ENCODE measurements at places on chromosomes 11 and 22.

DNA sequence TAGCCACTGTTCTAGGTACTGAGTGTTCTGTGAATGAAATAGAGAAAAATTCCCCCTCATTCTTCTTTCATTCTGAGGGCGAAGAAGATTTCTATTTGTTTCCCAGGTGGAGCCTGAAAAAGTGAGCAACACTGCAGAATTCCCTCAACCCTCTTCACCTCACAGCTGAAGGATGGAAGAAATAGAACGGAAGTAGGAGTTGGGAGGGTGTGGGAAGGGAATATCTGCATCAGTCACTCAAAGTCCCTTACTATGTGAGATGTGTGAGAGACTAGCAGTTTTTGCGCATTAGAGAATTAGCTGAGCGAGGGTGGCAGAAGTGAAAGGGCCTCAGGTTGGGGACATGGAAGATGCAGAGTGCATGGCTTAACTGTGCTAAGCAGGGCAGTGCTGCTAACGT lies 88.4 kb downstream of the ENTHD1 start:
- no peak for DNase-seq

GRCh38 chr22:45235851-45236342 lies 4.8 kb downstream of the KIAA0930 start:
- no peak for DNase-seq

DNA sequence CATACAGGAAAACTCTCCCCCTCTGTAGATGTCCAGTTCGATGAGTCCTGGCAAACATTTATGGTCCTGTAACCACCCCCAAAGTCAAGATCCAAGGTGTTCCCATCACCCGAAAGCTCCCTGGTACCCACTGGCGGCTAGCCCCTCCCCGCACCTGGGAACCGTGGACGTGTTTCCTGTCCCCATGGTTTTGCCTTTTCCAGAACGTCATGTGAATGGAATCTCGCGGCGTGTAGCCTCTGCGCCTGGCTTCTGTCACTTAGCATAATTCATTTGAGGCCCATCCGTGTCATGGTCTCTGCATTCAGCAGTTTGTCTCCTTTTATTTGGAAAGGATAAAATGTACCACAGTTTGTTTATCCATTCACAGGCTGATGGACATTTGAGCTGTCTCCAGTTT lies 106.3 kb downstream of the KCNQ1 start:
- no peak for DNase-seq

DNA sequence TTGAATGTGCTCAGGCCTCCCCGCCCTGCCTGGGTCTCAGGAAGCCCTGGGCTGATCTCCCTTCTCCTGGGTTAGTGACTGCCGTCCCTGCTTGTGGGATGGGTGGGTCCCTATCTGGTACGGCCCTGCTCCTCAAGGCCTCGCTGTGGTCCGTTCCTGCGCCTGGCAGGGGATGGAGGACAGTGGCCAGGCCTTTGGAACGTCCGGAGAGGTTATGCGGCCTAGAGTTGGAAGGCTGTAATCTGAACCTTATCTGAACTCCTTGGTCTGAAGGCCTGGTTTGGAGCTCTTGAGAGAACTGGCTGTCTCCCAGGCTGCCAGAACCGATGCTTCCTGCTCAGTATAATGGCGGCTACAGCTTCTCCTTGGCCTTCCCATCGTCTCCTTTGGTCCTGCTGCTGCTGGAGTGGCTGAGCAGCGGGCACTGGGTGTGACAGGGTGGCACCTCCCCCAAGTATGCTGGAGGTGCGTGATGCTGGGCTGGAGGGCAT lies 72.8 kb downstream of the FLI1 start:
- DNase-seq = no peak

- DNase-seq = peak; percentile 8
These were observed 409.6 kb downstream of the GUCY1A2 start for GRCh38 chr11:106608677-106609076.

DNA sequence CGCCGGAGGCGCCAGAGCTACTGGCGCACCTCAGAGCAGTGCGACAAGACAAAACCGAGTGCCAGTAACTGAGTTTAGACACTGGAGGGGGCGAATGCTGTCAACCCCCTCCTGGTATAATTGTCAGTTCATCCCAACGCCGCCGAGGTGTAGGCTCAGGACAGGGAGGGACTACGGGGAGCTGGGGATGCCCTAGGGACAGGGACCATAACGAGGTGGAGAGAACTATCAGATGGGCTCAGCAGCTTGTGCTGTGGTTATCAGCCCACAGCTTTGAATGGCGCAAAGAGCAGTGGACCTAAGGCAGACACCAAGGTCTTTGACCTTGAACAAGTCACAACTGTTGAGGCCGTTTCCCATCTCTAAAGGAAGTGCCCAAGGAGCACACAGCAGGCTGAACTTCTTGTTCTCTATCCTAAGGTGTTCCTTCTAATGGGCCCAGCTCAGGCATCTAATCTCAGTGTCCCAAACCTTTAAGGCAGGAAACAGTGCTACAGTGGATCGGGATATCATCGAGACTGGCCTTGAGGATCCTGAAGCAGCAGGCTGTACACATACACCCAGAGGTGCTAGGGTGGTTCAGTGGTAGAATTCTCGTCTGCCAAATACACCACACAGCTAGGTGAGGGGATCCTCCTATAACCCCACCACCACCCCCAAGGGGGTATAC lies 958 bp upstream of the TUT1 start:
- DNase-seq = no peak

DNA sequence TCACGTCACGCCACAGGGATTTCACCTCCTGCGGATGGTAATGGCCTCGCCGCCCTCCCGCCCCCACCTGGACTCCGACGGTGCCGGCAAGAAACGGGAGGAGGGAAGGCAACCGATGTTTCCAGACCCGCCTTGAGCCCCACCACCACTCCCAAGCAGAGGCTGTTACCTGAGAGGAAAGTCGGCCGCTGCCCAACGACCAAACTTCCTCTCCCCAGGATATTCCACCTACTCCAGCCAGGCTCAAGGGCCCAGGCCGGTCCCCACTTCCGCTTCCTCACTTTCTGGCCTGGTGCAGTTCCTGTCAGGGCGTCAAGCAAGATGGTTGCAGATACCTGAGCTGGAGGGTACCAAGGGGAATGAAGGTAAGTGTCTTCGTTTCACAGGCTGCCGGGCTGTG lies at the start of gene ENTHD1:
ENTHD1 (minus strand) TSS at position 235 of the 400 bp plus-strand sequence. CDS start 6,012 bp downstream, outside the sequence.
- DNase-seq = no peak

GRCh38 chr11:64566042-64566914 lies 24.7 kb upstream of the SLC22A12 start:
- DNase-seq = peak; percentile 39

- DNase-seq = no peak
These were observed 27.2 kb downstream of the OR52B2 start for GRCh38 chr11:6142936-6143335.

- no peak for DNase-seq
These were observed 4.4 kb downstream of the FBXO7 start for GRCh38 chr22:32478994-32479393.

DNA sequence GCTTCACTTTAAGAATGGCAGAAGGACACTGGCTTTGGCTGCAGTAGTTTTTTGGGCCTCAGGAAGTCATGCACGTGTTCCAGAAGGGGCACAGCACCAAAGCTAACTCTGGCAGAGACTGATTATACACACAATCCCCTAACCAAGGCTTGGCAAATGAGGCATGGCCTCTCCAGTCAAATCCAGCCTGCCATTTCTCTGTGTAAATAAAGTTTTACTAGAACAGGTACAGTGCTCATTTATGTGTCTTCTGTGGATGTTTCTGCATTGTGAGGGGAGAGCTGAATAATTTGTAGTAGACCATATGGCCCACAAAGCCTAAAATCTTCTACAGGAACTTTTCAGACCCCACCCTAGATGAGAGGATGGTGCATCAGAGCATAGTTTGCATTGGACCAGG lies 46.4 kb upstream of the MN1 start:
- no peak for DNase-seq

DNA sequence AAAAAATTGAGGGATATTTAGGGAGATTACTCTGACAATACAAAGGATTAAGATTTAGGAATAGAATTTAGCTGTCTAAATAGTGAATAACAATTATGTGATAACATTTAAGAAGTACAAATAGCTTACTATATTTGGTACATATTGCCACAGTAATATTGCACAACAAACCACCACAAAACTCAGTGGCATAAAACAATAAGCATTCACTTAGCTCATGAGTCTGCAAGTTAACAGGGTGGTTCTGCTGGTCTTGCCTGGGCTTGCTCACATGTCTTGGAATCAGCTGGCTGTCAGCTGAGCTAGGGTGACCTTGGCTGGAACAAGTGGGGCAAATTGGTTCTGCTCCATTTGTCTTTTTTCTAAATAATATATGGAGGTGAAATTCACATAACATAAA lies 115.1 kb downstream of the DCDC1 start:
- peak; percentile 27 for DNase-seq

DNA sequence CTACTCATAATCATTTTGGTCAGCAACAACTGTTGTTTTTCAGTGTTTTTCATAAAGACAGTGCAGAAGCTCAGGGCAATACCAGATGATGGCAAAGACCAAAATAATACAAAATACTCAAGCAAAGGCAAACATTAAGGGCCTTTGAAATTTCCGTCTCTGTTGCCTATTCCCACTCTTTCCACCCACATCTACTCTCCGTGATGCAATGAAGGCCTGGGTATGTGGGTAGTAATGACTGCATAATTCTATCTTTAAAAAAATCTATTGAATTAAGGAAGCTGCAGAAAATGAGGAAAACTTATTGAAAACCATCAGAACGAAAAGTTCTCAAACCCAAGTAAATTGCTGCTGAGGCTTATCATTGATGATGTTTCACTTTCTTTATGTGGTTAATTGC lies 203.3 kb downstream of the MAML2 start:
- DNase-seq = no peak

- DNase-seq = no peak
These were observed 4.1 kb upstream of the EPS8L2 start for GRCh38 chr11:701741-702461.

DNA sequence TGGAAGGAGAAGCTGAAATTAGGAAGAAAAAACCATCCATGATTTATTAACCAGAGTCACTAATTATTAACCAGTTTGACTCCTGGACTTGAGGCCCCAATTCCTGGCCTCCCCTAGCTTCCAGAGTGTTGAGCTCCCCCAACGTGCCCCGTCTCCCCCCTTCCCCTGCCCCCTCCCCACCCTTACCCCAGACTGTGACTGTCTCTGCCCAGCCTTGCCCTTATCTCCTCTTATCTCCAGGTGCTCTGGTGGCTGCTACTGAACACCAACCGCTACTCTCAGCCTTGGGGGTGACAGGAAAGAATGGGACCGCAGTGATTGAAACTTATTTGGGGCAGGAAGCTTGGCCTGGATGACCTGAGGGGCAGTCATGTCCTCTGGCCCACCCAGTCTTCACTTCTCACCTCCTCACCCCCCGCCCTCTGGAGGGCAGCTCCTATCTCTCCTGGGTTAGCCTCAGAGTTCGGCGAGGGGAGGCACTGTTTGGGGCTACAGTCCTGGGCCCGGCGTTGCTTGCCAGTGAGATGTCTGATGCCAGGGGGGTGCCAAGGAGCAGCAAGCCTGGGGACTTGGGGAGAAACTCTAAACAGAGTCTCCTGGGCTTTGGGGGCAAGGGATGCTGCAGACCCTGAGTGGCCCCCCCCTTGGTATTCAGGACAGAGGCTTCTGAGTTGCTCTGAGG lies 15.5 kb downstream of the NECTIN1 start:
- no peak for DNase-seq

- DNase-seq = no peak
These were observed 17.7 kb downstream of the MGAT3 start for GRCh38 chr22:39474351-39475111.

DNA sequence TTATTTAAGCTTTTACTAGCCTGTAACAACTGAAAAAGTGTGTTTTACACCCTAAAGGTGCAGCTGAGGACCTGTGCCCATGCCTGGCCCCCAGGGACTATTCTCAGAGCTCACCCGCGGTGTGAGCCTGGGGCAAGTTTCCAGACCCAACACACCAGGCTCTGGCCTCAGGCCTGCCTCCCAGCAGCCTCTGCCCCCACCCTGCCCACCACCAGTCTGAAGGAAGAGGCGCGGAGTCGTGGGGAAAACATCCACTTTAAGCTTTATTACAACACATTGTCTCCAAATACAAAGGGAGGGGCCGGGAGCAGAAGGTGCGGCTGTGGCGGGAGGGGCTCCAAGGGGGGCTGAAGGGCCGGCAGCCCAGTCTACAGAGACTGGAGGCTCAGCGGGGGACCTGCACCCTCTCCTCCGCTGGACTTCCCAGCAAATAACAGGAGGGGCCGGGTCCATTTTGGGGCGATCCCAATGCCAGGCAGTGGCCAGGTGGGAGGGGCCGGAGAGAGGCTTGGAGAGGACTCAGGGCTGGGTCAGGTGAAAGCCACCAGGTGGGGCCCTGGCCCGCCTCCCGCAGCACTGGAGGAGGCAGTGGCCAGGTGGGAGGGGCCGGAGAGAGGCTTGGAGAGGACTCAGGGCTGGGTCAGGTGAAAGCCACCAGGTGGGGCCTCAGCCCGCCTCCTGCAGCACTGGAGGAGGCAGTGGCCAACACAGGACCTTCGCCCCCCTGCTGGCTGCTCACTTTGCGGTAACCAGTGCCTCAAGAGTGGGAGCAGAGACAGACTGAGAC lies 18.1 kb downstream of the DUSP8 start:
- DNase-seq = no peak

GRCh38 chr22:31215018-31215535 lies 3.0 kb downstream of the LIMK2 start:
- no peak for DNase-seq

DNA sequence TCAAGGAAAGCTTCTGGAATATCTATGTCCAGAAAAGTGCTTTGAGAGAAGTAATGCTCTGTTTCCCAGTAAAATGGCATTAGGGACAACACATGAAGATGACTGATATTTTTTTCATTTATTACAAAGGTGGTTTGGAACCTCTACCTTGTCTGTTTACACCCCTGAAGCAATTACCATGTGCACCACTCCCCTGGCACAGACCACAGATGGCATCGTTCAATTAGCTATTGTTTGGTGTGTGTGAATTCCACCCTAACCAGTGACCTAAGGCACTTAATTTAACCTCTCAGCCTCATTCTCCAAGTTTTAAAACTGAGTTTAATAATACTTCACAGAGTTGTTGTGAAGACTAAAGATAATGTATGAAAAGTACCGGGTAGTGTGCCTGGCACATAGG lies 127.6 kb upstream of the BMAL1 start:
- no peak for DNase-seq

DNA sequence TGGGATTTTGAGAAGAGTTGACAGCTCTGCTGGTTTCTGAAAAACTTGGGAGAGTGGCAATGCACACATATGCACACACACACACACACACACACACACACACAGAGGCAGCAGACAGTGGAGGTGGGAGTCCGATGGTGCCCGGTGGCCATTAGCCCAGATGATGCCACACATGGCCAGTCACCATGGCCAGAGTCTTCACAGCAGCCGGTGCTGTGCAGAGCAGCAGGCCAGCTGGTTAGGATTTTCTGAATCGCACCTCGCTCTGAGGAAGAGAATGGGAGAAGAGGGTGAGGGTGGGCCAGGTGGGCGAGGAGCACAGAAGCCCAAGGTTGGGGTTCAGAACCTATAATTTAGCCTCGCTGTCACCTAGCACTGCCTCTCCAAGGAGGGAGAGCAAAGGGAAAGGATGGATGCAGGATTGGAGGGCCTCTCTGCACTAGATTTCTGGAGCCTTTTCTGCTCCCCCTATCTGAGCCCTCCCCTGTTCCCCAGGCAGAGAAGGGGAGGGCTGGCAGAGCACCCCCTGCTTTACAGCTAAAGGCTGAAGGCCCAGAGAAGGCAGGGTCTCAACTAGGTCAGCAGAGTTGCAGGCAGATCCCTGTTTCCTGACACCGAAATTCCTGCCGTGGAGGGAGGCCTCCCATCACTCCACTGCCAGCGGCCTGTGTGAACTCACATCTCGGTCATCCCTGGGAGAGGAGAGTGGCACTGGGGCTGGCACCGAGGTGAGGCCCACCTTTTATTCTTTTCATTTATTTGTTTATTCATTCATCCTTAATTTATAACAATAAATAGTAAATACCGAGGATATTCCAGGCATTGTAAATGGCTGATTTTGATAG lies 25.8 kb upstream of the FXYD6 start:
- DNase-seq = no peak

GRCh38 chr11:10388101-10388500 lies 67.0 kb upstream of the AMPD3 start:
- DNase-seq = no peak

Data from GM04503 (cell line).